ENCODE measurements at places on chromosomes 1 and 21.

GRCh38 chr1:165063181-165063965 is 293.1 kb downstream of the LMX1A start:
- DNase-seq = no peak

GRCh38 chr1:233543338-233544255 is 70.3 kb upstream of the KCNK1 start:
- DNase-seq = no peak

DNA sequence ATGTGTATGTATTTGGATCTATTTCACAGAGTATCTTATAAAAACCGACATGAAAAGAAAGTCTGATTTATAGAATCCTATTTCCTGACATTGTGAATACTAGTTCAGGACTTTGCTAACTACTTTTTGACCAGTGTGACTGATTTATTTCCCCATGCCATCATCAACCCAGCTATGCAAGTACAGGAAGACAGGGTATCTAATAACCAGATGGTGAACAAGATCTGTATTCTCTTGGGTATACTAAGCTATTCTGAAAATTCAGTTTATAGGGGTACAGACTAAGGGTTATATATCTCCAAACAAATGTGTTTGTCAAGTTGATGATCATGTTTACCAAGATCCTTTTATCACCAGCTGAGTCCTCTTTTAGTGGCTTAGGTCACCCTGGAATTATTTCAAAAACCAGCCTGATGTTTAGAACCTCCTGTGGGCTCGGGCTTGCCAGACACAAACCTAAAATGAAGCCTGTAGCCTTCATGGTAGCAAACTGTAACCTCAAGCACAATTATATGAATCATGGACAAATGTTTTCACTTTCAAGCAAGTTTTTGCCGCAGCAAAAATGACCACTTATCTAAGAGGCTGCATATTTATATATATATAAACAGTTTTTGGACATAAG is 185.1 kb downstream of the FGGY start:
- no peak for DNase-seq

- DNase-seq = no peak
These were observed 22.7 kb downstream of the SERBP1 start for GRCh38 chr1:67407498-67407897.

DNA sequence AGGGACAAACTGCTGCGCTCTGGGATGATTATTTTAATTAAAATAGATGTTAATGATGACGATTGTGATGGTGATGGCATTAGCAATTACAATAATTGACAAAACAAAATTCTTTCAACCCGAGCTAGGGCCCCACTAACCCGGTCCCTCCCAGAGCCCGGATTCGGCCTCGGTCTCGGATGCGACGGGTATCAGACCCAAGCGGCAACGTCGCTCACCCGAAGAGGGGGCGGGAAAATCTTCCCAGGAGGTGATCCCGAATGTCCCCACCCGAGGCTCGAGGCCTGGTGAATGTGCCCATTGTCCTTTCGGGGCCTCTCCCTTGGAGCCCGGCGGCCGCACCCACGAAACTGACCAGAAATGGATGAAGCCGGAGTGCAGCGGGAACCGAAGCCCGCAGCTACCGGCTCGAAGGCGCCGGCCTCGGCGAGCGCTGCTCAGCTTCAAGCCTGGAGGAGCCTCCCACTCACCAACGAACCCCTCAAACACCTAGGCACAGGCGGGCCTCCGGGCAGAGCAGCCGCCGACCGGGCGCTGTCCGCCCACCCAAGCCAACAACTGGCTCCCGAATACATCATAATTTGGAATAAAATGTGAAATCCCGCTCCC is 1.2 kb downstream of the TAL1 start:
- DNase-seq = peak; percentile 24

DNA sequence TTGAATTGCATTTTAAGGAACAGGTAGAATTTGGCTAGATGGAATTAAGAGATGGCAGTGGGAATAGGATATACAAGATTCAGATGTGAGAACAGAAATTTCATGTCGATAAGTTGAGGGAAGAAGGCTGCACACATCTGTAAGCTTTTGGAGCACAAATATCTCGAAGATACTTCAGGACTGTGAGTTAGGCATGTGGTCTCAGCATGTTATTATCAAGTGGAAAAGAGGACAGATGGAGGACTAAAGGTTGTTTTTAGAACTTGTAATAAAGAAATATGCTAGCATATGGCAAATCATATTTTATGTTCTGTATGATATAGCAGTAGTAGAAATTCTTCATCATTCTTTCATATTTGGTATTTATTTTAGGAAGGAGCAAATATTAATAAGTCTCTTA is 61.5 kb downstream of the KIF1B start:
- DNase-seq = no peak

- peak; percentile 16 for DNase-seq
These were observed 65.9 kb upstream of the FAM20B start for GRCh38 chr1:178959543-178960460.

- DNase-seq = no peak
These were observed 6.1 kb upstream of the IGFN1 start for GRCh38 chr1:201184307-201185122.

DNA sequence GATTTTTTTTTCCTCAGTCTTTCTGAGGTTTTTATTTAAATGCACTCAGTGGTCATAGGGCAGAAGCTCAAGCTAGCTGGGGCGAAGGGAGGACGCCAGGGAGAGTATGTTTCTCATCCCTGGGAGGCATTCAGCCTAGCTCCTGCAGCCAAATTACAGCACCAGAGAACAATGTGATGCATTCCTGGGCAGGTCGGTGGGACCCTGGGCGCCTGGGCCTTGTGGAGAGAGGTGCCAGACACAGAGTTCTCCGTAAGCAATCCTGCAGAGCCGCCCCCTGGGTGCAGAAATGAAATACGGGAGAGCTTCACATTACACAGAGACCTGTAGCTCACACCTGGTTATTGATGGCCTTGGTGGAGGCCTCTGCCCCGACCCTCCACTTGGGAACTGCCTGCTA is 15.5 kb downstream of the WNT2B start:
- no peak for DNase-seq

- no peak for DNase-seq
These were observed 37.2 kb downstream of the ALG14 start for GRCh38 chr1:95035536-95035935.
